ENCODE measurements at places on chromosomes 6 and 20.

- DNase-seq: no peak
These were observed 9.7 kb upstream of the BPIFB1 start for GRCh38 chr20:33273117-33273851.

- no peak for DNase-seq
These were observed 84.5 kb upstream of the SNAP25 start for GRCh38 chr20:10134176-10134575.

DNA sequence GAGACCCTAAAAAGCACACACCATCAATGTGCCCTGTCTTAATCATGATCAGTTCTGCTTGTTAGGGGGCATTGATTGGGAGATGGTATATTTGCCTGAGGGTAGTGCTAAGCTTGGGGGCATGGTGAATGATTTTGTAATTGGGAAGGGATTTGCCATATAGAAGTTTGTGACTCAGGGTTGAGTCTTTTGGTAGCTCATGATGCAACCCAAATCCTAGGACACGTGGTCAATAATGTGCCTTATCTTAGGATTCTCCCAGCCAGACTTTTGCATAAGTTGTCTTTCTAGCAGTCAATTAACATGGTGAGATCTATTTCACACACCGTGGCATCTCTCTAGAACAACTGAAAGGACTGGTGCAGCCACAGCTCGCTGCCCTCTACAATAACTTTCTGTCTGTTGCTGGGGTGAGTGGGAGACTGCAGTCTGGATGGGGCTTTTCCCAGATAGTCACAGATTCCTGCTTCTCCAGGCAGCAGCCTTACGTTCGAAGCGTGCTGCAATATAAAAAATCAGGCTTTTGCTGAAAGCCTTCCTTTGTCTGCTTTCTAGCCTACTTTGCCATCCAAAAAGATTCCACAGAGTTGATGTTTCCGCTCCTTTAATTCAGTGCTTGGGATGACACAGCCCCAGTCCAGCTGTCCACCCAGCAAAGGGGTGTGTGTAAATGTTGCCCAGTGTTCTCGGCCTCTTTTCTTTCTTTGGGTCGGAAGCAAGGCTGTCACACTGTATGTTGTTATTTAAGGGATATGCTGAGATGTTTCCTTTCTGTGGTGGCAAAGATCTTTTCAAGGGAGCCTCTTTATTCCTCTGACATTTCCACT is 58.9 kb downstream of the ID4 start:
- DNase-seq: no peak

DNA sequence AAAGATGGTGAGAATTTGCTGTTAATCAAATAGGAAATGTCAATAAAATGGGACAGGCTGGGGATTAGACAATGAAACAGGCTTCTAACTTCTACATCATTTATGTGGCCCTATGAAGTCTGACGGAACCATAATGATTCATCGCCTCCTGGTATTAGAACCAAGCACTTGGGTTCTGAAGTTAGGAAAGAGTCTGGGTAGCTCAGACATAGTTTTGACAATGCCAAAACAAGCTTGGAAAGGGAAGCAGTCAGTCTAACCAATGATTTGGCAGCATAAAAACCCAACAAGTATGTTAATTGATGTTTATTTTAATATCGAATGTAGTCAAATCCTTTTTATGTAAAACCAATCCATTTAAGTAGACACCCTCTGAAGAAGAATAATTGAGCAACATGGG is 160.8 kb upstream of the RSPO3 start:
- no peak for DNase-seq

GRCh38 chr20:6302041-6302440 is 179.2 kb upstream of the FERMT1 start:
- DNase-seq: no peak

DNA sequence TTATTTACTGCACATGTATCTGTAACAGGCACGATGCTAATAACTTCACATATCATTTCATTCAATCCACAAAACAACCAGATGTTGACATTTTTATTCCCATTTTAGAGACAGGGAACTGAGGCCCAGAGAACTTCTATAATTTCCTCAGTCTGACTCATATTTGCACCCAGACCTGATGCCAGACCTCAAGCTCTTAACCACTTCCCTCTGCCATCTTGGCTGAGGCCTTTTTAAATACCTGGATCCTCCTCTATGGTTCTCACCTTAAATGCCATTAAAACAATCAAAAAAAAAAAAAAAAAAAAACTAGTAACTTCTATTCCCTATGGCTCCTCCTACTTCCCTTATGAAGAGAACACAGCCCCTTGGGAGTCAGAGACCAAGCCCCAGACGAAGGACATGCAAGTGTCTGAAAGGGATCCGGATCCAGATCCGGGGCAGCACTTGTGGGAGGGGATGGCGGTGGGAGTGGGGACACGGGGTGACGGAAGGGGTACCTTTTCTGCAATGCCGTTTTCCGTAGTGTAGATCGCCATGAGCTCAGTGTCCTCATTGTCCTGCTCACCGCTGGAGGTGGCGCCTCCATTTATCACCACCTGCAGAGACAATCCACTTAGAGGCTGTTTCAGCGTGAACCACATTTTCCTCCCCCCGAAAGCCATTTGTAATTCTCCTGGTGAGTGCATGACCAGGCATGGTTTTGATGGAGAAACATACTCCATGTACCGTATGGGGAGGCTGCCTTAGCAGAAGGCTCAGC is 88.7 kb downstream of the SLC23A2 start:
- DNase-seq: no peak

DNA sequence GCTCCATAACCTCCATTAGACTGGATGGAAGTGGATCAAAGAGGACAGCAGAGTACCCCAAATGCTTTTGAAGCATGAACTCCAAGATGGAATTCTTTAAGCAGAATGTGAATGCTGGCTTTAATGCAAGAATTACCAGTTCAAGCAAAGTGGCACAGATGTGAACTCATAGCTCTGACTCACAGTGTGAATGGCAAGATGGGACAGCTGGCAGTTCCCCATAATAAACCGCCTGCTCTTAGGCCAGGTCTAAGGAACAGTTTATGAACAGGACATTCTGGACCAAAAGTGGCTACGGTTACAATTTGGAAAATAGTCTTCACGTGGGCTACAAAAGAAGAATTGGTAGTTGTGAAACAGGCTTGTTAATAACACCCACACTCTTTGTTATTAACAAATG is 76.5 kb downstream of the SPTLC3 start:
- peak; percentile 96 for DNase-seq

DNA sequence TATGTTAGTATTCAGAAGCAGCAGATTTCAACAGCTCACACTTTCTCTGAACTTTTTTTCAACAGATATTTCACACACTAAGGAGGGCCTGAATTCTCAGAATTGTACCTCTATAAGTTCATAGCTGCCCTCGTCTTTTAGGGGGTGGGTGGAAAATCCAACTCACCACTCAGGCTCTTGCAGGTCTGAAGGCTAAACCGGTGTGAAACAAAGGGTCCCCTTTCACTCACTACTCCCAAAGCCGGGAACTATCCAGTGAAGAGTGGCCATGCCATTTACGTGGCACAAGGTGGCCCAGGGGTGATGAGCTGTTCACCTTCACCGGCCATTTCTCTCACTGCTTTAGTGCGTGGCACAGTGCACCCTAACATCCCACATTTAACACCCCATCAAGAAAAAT is 24.2 kb downstream of the TBC1D7 start:
- no peak for DNase-seq

Data from LHCN-M2 (cell line).